ENCODE measurements at places on chromosomes 3 and 15.
A peak's percentile ranks its signal among the peaks of the same experiment; 100 is the strongest.

DNA sequence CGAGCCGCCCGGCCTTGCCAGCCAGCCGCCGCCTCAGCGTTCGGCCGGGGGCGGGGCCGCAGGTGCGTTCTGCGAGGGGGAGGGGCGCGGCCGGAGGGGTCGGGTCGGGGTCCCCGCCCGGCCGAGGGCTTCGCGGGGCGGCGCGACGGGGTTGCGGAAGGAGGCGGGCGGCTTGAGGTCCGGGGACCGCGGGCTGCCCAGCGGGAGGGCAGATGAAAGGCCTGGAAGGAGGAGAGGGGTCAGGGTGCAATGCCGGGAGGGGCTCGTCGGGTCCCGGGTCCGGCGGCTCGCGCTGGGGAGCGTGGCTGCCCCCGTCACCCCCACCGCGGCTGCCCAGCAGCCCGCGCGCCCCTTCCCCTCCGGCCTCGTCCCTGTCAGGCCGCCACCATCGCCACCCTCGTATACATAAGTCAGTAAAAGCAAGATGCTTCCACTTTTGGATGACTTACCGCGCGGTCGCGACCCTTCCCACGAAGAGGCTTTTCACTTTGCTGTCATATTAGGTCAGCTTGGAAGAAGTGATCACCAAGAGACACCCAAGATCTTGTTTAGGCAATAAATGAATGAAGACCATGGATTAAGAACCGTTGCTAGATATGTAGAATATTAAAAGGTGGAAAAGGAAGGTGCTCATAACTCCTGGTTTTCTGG lies 620 bp upstream of the ANP32A start:
- DNase-seq: peak; percentile 47

DNA sequence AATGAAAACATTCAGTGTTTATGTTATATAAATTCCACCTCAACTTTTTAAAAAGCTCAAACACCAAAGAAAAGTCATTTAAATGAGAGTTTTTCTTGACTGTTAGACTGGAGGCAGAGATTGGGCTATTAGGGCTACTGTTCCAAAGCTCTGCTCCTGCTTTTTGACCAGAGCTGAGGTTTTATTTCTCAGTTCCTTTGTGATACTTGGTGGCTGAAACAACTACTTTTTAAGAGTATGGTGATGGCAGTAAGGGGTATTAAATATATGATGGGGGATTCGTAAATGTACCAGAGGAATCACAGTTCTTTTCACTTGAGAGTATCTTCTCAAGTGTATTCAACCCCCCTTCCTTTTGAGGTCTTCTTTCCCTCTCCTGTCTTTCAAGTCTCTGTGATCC lies 186.1 kb upstream of the CGNL1 start:
- DNase-seq: no peak

DNA sequence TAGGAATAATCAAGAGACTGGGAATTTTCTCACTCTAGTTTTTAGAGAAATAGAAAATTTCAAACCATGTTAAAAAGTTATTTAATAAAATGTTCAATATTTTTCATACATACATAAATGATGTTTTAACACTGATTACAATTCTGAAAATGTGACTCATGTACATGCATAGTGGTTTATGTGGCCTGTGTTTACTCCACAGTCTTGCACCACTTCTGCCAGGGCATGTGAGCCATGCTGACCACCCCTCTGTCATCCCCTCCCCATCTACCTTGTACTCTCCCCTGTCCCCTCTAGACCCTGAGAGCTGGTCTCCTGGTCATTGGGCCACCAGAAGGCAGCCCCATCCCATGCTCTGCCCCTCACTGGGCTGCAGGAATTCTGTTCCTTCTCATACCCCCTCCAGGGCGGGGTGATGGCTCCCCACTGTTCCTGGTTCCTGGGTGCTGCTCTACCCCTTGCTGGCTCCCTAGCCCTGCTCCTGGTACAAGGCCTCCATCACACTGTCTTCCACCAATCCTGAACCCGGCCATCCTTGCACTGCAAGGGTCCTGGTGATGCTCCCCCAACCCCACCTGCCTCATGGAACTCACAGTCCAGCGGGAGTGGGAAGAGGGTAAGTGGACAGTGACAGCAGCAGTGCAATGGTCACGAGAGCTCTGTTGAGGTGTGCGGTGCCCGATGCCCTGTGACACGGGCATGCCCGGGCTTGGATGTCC lies 24.2 kb upstream of the SLC41A3 start:
- no peak for DNase-seq

DNA sequence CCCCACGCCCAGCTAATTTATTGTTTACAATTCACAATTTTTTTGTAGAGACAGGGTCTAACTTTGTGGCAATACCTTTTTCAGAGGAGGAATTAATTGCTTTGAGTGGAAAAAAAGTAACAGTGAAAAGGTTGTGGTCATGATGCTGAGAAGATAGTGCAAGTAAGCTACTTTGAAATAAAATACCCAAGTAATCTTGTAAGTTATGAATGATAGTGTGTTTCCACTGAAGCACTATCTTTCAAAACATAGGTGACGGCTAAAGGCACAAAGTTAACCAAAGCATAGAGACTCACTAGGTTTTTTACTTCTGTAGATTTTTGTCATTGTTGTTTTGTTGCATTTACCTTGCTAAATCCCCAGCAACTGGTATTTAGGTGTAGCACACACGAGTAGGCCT lies 101.2 kb upstream of the C15orf61 start:
- no peak for DNase-seq

Data from hematopoietic multipotent progenitor cell treated with erythropoietin and hydrocortisone succinate and interleukin-3 and kit ligand, for 4 days (in vitro differentiated cells).